Smooth muscle cell of the umbilical artery (primary cell): ENCODE measurements at places on chromosomes 6 and 20. TPM values are rescaled to one million over a fixed set of nuclear protein-coding genes. Genes with fewer than 3 reads are reported as not detected.

FKBP1C gene
- 0.46 TPM in 1 of 2 replicates, not detected in the other for total RNA-seq

NKX2-2 gene
- not detected in 2 replicates for total RNA-seq

ANKEF1 gene
- total RNA-seq, result 2.7 and 3.5 TPM in 2 replicates

BFSP1 gene
- total RNA-seq, result 1.0 and 3.6 TPM in 2 replicates

GRIK2 gene
- 9.6 and 10.4 TPM in 2 replicates for total RNA-seq

CD40 gene
- 2.0 and 3.9 TPM in 2 replicates for total RNA-seq

ANKRD66 gene
- total RNA-seq, result not detected in 2 replicates

SSTR4 gene
- not detected in 2 replicates for total RNA-seq

BPIFB4 gene
- not detected in 2 replicates for total RNA-seq

PI16 gene
- total RNA-seq, result 0.23 and 0.59 TPM in 2 replicates

PRSS35 gene
- total RNA-seq, result 4.0 and 18.7 TPM in 2 replicates

MICA gene
- 83.3 and 207 TPM in 2 replicates for total RNA-seq

GMPR gene
- 6.1 and 7.1 TPM in 2 replicates for total RNA-seq

MUC21 gene
- total RNA-seq, result not detected in 2 replicates

RPS6KA2 gene
- 55.8 and 69.4 TPM in 2 replicates for total RNA-seq

CNBD2 gene
- total RNA-seq, result 0.55 and 1.2 TPM in 2 replicates

SLC18B1 gene
- total RNA-seq, result 4.1 and 6.5 TPM in 2 replicates

PDE10A gene
- 11.4 and 16.6 TPM in 2 replicates for total RNA-seq
